ENCODE measurements at places on chromosomes 16 and 17. TPM values are rescaled to one million over a fixed set of nuclear protein-coding genes. Genes with fewer than 3 reads are reported as not detected.

DNA sequence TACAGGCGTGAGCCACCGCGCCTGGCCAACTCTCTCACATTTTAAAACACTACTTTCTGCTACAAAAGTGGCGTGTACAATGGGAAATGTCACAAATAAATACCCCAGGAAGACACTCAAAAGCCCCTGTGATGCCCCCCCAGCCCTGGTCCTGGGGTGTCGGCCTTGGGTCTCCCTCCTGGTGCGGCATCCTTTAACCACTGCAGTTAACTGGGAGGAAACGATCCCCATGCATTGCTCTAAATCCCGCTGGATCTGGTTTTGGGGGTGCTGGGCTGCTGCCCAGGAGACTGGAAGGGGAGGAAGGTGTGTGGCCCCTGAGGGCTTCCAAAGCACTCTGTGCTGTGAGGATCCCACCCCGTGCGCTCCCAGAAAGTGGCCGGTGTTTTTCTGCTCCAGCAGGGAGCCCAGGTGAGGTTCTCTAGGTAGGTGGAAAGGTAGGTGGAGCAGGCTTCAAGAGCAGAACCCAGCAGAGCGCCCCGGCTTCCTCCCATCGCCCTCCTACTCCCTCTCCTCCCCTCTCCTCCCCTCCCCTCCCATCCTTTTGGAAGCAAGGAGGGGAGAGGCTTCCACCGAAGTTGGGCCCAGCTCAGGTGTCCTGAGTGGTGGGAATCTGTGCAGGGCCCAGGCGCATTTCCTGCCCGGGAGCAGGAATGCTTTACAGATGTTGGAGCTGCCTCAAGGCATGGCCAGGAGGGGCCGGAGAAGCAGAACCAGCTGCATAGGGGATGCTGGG lies 363.3 kb downstream of the SEC14L1 start:
- DNase-seq, result no peak

- DNase-seq, result no peak
These were observed 24.1 kb downstream of the MYBBP1A start for GRCh38 chr17:4530799-4531730.

DNA sequence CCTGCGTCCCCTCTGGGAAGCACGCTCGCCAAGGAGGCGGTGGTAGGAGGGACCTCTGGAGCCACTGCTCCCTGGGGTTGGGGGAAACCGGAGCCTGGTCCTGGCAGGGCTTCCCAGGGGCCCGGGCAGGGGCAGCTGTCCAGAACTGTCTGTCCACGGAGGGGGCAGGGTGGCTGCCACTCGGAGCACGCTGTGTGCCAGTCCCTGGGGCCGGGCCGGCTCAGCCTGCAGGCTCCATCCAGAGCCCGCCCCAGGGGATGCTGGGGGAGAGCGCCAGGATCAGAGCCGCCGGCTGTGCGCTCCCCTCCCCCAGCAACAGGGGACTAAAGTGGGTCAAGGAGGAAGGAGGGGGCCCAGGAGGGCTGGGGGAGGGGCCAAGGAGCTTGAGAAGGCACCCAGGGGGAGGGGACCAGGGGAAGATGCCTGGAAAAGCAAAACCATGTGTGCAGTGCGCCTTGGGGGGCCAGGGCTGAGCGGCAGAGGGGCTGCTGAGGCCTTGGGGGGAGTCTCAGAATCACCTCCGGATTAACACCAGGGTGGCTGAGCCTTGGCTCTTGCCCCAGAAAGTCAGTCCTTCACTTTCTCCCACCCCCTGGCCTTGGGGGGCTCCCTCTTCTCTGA lies 21.3 kb downstream of the ZNF423 start:
- no peak for DNase-seq

- peak; percentile 44 for DNase-seq
These were observed 325.5 kb downstream of the C16orf95 start for GRCh38 chr16:86991679-86992078.

DNA sequence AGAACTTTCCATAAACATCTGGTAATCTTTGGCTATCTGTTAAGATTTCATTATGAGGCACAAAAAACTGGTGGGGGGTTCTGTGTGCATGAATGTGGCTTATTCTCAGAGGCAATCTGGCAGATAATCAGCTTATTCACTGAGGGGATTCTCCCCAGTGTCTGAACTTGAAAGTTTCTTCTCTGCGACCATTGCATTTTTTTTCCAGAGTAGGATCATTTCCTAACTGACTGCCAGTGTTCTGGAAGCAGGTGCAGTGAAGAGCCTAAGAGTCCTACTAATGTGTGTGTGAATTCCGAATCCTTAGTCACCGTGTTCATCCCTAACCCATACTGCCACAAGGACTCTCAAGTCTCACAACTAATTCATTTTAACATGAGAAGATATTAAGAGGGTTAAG lies 64.9 kb upstream of the LRRC37A3 start:
- no peak for DNase-seq

DNA sequence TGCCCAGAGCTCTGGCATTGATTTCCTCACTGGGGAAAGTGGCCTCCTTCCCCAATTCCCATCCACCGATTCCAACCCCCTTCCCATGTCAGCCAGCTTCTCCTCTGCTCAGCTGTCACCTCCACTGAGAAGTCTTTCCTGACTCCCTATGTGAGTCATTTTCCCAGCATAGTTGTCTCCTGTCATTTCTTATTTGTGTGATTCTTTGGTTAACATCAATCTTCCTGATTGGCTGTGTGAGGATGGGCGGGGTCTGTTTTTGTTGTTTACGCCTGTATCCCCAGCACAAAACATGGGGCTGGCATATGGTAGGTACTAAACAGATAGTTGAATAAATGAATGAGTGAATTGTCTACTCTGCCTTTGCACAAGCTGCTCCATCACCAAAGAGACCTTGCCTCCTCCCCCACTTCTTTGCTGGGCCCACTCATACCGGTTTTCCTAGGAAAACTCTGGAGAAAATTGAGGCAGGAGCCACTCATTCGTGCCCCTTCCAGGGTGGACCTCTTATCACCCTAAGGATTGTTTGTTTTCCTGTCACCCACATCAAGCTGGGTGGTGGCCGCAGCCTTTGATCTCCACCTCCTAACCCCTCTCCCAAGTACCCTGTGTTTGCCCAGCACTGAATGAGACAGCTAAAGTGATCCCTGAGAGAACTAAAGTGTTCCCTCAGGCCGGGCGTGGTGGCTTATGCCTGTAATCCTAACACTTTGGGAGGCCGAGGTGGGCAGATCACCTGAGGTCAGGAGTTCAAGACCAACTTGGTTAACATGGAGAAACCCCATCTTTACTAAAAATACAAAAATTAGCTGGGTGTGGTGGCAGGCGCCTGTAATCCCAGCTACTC lies 1.2 kb upstream of the GRB7 start:
- no peak for DNase-seq

DNA sequence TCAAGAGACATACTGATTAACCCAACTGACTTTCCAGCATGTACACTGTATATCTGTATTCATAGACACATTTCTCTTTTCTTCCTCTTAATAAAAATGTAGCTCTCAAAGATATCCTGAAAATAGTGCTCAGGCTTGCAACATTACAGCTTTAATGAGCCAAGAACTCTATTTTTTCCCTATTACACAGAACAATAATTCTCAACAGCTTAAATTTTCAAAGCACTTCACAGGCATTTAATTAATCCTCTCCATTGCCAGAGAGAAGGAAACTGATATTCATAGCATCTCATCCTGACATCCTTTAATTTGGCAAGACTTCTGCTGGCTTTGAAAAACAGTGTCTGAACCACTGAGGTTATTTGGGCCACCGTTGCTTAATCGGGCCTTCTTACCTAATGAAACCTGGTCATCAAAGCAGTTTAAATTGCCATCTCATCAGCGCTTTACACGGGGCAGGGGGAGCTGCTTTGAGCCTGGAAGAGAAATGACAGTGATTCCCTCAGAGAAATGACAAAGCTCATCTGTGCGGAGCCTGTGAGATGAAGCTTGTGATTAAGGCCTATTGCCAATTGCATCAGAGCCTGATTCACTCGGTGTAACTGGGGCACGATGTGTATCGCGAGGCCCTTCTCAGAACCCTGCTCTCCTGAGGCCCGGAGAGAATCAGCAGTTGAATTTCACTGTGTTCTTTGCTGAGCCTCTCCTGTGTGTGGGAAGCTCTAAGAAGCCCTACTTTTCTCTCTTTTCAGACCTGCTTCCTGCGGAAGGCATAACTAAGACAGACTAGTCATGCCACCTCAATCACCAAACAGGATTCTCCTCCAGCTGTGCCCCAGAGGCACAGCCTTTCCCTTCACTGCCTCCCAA lies 8.5 kb upstream of the SIAH1 start:
- DNase-seq, result no peak

DNA sequence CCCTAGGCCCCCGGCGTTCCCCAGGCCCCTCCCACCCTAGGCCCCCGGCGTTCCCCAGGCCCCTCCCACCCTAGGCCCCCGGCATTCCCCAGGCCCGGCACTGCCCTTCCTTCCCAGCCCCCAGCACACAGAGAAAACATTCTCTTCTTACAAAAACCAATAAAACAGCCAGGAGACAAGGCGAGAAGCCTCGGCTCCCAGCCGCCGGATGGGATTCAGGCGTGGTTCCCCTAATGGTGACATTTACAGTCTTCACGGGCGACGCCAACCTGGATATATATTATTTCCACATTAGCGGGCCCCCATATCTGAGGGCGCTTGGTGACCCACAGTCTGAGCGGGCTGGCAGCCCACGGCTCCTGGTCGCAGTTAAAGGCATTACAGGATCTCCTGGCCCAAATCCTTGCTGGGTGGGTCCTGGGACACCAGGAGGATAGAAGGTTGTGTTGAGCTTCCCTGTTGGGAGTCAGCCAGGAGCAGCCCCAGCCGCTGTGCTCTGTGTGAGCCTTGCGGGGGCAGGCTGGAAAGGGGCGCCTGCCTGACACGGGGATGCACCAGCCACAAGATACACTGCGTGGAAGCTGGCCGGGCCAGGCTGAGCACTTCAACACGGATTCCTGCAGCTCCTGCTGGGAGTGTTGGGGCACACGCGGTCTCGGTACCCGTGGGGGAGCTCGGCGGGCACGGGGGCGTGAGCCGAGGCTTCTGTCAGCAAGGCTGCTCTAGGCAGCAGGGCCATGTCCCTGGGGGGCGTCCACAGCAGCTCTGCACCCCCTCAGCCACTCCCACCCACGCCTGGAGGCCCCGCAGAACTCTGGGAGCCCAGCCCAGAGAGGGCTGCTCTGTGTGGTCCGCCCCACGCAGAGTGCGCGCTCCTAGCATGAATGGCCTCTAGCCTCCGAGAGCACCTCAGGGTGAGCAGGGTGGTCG lies 83.7 kb downstream of the LMF1 start:
- DNase-seq, result no peak

DNA sequence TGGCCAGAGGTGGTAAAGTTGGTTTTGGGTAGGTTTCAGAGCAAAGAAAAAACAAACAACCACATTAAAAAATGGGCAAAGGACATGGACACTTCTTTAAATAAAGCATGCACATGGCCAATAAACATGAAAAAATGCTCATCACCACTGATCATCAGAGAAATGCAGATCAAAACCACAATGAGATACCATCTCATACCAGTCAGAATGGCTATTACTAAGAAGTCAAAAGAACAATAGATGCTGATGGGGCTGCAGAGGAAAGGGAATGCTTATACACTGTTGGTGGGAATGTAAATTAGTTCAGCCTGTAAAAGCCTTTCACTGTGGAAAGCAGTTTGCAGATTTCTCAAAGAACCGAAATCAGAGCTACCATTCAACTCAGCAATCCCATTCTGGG lies 598.4 kb upstream of the SOX9 start:
- no peak for DNase-seq

GRCh38 chr16:8542393-8542792 lies 47.9 kb downstream of the TMEM114 start:
- DNase-seq, result no peak

DNA sequence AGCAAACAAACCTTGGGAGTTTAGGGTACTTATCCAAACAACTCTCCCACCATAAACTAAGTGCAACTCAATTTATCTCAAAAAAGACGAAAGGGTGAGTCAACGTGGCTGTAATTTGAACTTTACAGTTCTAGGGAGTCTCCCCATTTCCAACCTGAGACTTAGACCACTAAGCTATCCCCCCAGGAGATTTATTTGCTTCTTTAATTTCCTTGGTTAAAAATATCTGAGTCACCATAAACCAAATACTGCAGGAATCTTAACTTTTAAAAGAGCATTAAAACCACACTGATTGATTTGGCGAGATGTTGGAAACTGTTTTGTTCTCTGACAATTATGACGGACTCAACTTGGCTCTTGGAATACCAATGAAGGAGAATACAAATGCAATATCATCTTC lies 299.3 kb upstream of the SOX9 start:
- no peak for DNase-seq

DNA sequence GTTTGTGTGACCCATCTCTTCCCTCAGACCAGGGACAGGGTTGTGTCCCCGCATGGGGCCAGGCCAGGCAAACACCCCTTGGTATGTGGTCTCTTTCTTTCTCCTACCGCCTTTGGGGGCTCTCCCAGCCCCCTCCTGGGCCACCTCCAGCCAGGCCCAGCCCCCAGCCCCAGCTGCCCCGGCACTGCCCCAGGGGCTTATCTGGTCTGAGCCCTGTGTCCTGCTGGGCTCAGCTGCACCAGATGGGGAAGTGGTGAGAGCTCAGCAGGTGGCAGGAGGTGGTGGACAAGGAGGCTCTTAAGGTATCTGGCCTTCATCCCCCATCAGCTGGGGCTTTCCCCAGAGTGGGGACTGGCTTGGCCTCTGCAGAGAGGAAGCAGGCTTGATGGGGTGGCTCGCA lies 8.7 kb downstream of the ADAM11 start:
- no peak for DNase-seq

- DNase-seq, result no peak
These were observed 137.2 kb downstream of the SHISA9 start for GRCh38 chr16:13038591-13038990.

GRCh38 chr16:22373662-22374310 lies 633 bp downstream of the CDR2 start:
- DNase-seq, result peak; percentile 57

- DNase-seq, result no peak
These were observed 66.3 kb upstream of the MRTFB start for GRCh38 chr16:14004729-14005315.

- no peak for DNase-seq
These were observed 10.2 kb downstream of the CRYBA1 start for GRCh38 chr17:29256735-29257466.

GRCh38 chr16:5028950-5029475 lies 4.7 kb downstream of the NAGPA start:
- no peak for DNase-seq

Gene DOC2B
- total RNA-seq, result 0.16 TPM

Gene TBC1D28
- not detected for total RNA-seq

Gene TVP23A
- total RNA-seq, result not detected

Gene MFAP4
- 4.3 TPM for total RNA-seq

Gene KCNH6
- total RNA-seq, result not detected

Gene PRSS8
- total RNA-seq, result not detected

Gene SYT17
- total RNA-seq, result not detected

Measured in MG63 (cell line).